Hematopoietic multipotent progenitor cell treated with erythropoietin and hydrocortisone succinate and interleukin-3 and kit ligand, for 15 days (in vitro differentiated cells): ENCODE measurements at places on chromosomes 13 and 19.

DNA sequence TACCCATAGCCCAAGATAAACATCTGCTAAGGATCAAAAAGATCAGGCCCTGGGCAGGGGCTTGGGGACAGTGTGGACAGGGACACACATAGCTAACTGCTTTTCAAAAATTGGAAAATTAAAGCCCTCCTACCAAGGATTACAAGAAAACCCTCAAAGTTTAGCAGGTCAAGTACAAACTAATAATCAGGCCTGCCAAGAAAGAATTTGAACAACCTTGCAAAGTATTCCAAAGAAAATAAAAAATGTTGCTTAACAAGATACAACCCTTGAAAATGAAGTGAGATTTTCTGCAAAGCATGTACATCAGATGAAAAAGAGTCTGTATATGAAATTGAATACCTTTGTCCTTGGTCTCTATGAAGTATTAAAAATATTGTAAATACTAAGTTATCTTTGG lies 67.3 kb downstream of the KLF12 start:
- no peak for DNase-seq

GRCh38 chr13:27298849-27299248 lies 28.2 kb downstream of the RASL11A start:
- DNase-seq, result no peak

- no peak for DNase-seq
These were observed 2082.0 kb upstream of the PCDH20 start for GRCh38 chr13:63497601-63498000.

GRCh38 chr13:26575244-26575643 lies 17.8 kb downstream of the WASF3 start:
- no peak for DNase-seq

DNA sequence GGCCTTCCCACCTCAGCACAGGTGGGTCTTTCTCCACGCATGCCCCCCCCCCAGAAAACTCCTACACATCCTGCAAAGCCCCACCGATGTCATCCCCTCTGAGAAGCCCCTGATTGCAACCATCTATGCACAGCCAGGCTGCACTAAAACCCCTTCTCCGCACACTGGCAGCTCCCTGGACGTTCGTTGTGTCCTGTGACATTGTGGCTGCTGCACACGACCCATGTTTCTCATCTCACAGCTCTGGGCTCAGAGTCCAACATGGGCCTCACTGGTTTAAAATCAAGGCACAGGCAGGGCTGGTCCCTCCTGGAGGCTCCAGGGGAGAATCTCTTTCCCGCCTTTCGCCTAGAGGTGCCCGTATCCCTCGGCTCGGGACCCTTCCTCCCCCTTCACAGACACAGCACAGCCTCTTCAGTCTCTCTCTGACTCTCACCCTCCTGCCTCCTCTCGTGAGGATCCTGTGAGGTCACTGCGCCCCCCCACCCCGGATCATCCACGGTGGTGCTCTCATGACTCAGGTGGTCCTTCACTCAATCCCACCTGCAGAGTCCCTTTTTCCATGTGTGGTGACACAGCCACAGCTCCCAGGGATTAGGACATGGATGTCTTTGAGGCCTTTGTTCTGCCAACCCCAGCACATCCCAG lies 71.2 kb downstream of the GADD45B start:
- DNase-seq, result no peak

- no peak for DNase-seq
These were observed 9.4 kb upstream of the PGLYRP2 start for GRCh38 chr19:15488489-15489226.

- DNase-seq, result no peak
These were observed 173.0 kb downstream of the TEX29 start for GRCh38 chr13:111493468-111493867.

DNA sequence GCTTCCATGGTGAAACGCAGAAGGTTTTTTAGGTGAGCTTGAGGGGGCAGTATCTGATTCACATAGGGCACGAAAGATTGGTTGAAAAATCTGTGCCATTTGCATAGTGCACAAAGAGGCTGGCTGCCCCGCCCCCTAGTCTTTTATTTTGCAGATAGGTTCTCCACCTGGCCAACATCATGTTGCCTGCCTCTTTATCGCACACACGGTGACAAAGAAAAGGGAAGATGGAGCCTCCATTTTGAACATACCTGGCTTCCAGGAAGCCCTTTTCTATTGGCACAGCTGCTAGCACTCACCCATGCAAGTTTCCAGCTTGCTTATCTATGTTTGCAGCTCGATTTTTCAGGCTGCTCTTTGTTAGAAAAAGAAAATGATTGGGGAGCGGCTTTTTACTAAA lies 316.2 kb upstream of the KLHL1 start:
- no peak for DNase-seq

- DNase-seq, result no peak
These were observed 15.7 kb downstream of the RANBP3 start for GRCh38 chr19:5961969-5962945.

- DNase-seq, result no peak
These were observed 1446.8 kb downstream of the PCDH9 start for GRCh38 chr13:65783383-65783782.

GRCh38 chr19:49128545-49129237 lies 9.3 kb downstream of the PPFIA3 start:
- DNase-seq, result no peak

GRCh38 chr19:294946-295686 lies 3.9 kb upstream of the PLPP2 start:
- DNase-seq, result no peak

DNA sequence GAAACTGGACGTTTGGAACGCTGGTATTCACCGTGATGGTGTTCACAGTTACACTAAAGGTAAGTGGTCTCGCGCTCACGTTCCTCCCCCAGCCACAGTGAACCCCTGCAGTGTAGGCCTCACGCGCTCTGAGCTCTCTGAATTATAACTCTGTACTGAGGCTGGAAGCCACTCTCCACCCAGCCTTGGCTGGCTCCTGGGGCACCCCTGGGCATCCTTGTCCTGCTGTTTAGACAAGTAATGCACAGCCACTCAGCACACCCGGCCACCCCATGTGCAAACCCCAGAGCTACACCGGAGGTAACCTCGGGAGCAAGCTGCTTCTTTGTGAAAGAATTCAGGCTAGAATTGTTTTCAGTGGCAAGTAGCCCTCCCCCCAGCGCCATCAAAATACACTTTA lies 97.3 kb upstream of the MCF2L start:
- no peak for DNase-seq

DNA sequence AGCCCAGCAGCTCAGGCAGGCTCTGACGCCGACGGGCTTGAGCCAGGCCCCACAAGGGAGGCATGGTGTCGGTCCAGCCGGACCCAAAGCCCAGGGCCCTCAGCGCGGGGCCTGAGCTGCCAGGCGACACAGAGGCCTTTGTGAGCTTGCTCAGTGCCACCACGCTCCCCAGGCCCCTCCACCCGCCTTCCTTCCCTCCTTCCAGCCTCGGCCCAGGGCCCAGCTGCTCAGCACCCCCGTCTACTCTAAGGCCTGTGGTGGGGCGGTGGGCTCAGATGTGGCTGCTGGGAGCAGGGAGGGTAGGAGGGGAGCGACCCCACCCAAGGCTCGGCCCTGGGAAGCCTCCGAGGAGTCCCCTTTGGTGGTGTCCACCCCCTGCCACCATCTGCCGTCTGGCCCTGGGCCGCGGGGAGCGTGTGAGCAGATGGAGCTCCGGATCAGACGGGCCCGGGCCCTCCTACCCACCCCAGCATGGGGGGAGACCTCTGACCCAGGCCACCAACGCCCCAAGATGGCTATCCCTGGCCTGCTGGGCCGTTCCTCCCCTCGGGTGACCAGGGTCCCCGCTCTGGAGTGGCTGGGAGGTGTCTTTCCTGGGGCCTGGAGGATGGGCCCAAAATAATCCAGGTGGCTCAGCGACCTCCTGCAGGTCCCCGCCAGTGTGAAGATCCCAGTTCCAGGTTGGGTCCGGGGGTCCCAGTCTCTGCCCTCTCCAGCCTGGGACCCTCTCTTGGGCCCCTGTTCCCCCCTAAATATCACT lies 7.8 kb downstream of the ZBTB7A start:
- DNase-seq, result no peak

DNA sequence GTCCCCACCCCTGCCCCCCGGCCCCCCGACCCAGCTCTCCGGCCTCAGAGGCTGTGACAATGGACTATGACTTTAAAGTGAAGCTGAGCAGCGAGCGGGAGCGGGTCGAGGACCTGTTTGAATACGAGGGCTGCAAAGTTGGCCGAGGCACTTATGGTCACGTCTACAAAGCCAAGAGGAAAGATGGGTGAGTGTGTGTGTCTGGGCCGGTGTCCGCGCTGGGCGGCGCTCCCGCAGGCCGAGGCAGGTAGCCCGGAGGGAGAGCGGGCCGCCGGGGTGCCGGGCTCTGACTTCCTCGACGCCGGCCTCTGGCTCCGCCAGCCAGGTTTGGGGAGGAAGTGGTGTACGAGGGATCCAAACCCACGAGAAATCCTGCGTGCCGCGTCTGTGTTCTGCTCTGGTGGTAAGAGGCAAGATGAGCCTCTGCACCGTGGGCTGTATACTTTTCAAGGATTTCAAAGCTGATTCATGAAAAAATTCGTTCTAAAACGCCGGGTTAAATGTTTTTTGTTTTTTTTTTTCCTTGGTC lies 718 bp downstream of the CDK8 start:
- DNase-seq, result peak; percentile 36

GRCh38 chr13:81048026-81048461 lies 707.1 kb upstream of the SPRY2 start:
- no peak for DNase-seq

DNA sequence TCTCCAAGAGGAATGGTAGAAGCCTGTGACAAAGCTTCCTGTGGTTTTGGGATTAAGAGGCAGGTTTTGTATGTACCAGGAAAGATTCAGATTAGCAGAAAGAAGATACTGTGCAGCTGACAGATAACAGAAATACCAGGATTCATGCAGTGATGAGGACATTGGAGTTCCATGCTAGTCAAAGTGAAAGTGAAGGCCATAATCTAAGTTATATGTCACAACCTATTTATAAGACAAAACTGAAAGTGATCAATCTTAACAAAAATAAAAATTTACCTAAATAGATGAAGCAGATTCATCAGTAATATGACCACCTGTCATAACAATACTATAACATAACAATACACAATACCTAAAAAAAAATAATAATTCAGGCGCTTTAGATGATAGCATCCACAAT lies 1305.2 kb upstream of the PCDH9 start:
- no peak for DNase-seq

DNA sequence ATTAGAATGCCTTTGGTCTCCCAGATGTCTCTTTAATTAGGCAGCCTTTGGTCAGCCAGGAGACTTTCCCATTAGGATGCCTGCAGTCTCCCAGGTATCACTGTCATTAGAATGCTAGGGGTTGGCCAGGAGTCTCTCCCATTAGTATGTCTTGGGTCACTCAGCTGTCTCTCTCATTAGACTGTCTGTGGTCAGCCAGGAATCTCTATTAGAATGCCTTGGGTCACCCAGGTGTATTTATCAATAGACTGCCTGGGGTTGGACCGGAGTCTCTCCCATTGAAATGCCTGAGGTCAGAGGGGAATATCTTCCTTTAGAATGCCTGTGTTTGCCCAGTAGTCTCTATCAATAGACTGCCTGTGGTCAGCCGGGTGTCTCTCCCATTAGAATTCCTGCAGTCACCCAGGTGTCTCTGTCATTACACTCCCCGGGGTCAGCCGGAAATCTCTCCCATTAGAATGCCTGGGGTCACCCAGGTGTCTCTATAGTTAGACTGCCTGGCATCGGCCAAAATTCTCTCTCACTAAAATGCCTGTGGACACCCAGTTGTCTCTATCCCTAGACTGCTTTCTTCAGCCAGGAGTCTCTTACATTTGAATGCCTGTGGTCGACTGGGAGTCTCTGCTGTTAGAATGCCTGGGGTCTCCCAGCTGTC lies 1460.3 kb downstream of the UQCRFS1 start:
- no peak for DNase-seq
